H7 (cell line): ENCODE measurements at places on chromosomes 2 and 18. TPM values are rescaled to one million over a fixed set of nuclear protein-coding genes. Genes with fewer than 3 reads are reported as not detected.

WDR7 gene
- total RNA-seq, result 6.2 and 13.0 TPM in 2 replicates

CHRND gene
- total RNA-seq, result not detected in 2 replicates

CGREF1 gene
- 1.0 and 1.6 TPM in 2 replicates for total RNA-seq

ECEL1 gene
- total RNA-seq, result 12.5 and 17.2 TPM in 2 replicates

DNA sequence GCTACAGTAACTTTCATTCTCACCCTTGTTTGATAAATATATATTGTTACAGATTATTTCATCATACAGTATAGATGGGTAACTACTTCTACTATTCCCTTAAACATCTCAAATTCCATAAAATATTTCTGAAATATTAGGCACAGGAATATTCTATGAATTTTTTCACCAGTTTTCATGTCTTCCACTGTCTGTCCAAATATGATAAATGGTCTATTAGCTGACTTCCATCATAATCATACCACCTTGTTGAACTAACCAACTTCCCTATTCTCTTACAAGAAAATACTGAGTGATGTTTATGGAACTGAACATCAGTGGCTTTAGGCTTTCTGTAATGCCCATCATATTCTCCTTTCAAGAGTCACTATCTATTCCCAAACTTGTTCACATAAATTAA is 82.4 kb downstream of the TRAPPC8 start:
- no peak for DNase-seq

GRCh38 chr2:40480073-40480472 is 28.2 kb upstream of the SLC8A1 start:
- DNase-seq, result no peak

DNA sequence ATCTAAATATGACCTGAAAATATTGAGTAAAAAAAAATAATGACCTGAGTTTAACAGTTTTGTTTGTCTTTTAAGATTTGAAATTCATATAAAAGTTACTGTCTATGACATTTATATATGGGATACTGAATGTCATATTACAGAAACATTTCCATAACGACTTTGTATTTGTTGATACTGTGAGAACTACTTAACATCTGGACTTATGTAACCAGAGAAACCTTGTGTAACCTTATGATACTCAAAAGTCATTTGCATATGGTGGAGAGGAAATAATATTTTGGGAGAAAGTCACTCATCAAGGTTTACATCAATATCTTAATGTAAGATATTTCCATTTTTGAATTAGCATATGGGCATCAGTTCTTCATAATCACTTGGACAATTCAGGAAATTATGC is 12.6 kb downstream of the MFSD6 start:
- no peak for DNase-seq

DNA sequence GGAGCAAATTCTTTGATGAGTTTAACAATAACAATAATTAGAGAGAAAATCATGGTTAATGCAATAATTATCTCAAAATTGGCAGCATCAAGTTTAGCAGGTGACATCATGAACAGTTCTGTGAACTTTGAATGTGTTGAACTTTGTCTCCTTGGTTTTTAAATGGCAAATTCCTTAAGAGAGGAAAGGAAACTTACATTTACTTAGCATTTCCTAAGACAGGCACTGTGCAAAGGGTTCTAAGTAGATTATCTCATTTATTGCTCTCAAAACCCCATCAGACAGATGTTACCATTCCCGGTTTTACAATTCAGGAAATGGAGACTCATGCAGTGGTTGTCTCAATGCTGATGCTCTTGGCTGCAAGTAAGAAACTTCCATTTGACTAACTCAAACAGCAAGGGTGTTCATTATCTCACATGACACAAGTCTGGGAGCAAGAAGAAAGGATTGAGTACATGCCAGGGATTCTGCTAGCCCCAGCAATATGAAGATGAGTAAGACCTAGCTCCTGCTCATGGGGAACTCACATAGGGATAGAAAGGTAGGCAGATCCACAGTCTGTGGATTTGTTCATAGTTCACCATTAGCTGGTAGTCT is 81.3 kb upstream of the ITGA6 start:
- no peak for DNase-seq

GRCh38 chr18:50594942-50595341 is 35.1 kb downstream of the MAPK4 start:
- no peak for DNase-seq

DNA sequence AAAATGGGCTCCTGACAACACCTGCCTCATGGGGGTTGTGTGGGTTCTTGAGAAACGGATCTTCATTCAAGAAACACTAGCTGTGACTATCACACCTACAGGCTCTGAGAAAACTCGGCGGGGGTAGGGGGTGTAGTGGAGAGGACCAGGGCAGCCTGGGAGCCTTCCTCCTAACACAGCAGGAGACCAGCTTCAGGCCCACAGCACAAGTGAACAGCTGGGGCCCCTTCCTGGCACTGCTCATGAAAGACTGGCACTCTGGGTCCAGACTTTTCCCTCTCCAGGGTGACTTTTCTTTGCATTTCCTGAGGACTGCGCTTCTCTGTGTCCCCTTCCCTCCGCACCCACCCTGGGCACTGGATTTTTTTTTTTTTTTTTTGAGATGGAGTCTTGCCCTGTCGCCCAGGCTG is 7.2 kb upstream of the SEMA4C start:
- DNase-seq, result no peak

DNA sequence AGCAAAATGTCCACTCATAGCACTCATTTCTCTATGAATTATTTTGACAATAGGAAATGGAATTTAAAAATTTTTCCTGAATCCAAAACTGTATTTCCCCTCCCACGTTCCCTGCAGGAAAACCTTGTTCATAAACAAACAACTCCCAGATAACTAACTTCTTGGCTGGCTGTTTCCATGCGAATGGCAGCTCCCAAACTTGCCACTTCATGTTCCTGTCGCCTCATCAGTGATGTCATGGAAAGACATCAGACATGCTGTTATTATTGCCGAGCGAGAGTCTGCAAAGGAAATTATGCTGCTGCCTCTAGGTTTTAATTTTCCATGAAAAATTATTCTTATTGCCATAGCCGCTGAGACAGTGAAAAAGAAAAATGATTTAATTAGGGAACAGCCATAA is 117.0 kb upstream of the RIOK3 start:
- no peak for DNase-seq
